Astrocyte of the spinal cord (primary cell): ENCODE measurements at places on chromosomes 5 and 9.

GRCh38 chr9:16729651-16730050 lies 140.8 kb downstream of the BNC2 start:
- DNase-seq = no peak

- DNase-seq = peak; percentile 34
Observed at GRCh38 chr5:154794525-154795234, 39.5 kb downstream of the LARP1 start.

DNA sequence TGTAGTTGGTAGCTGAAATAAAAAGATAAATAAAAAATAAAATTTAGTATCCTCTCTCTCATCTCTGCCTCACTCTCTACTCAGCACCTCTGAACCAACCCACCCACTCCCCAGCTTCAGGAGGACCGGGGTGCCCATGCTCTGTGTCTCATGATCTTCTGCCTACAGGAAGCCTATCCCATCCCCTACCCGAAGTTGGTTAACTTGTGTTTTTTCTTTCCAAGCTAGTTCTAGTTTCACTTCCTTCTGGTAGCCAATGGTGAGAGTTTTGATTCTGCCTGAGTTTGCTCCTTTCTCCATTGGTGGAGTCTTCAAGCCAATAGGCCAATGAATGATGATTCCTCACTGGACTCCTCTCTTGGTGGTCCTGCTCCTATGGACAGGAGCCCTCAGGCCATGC lies 32.1 kb downstream of the SNX24 start:
- DNase-seq = no peak

DNA sequence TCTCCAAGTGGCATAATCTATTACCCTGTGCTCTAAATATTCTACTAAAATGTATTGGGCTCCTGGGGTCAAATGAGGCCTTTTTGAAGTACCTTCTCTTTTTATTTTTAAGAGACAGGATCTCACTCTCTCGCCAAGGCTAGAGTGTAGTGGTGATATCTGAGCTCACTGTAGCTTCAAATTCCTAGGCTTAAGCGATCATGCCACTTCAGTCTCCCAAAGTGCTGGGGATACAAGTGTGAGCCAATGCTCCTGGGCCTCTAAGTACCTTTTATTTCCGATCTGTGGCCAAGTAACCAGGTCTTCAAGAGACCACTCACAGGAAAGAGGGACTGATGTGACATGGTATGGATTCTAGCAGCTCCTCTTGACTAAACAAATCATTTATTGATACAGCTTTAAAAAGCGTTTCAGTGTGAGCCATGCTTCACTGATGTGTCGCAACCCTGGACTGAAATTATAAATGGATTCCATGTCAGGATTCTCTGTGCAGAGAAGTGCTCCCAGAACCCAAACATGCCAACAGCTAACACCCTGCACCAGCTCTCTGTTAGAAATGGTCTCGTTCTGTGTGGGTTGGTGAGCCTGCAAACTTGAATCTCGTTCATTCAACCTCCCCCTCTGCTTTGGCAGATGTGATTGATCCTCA lies 477.8 kb downstream of the HINT1 start:
- no peak for DNase-seq

DNA sequence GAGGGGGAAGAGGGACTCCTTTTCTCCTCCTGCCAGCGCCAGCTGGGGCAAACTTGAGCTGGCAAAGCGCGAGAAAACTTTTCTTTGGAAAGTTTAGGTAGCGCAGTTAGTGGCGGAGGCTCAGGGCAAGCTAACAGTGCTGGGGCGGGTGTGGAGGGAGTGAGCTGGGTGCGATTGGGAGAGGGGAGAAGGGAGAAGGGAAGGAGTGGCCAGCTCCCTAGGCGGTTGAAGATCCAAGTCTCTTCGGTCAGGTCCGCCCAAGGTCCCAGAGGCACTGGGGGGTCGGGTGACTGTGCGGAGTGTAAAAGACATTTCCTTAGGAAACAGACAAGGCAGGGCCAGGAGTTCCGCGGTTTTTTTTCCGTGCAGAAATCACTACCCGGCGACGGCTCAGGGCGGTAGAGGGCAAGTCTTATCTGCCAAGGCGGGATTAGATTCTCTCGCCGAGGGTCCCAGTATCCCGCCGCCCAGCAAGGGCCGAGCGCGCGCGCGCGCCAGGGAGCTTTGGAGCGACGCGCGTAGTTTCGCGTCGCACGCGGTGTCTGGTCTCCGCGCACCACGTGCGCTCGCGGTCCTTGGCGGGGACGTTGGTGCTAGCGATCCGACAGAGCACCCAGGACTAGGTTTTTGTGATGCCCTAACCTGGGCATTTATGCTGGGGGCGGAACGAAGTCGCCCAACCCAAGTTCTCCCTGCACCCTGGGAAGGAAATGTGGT lies 33.6 kb upstream of the NFIB start:
- DNase-seq = peak; percentile 50

DNA sequence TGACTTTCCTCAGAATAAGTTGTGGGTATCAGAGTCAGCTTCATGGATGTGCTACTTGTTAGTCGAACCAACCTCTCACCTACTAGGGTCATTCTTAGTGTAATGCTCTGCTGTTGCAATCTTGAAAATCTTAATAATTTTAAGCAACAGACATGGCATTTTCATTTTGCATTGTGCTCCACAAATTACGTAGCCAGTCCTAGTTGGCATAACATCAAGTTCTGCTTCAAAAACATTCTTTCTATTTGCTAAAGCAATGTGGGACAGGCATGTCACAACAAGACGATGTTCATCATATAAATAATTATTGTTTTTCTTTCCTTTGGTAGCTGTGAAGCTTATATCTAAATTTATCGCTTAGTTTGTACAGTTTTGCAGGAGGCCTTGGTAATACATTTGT lies 39.3 kb upstream of the CDH12 start:
- no peak for DNase-seq

DNA sequence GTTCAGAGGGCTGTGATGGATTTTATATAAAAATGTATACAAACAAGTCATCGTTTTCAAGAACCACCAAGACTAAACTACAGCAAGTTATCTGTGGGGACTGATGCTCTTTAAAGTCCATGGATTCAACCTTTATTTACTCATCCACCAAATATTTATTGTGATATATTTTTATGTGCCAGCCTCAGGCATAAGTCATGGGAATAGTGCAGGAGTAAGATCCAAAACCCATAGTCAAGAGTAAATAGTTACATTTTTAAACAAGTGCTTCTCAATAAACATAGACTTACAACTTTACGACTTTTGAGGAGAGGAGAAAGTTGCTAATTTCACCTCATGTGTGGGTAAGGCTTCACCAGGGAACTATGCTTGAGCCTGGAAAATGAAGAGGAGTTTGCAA lies 24.6 kb downstream of the MACIR start:
- DNase-seq = no peak

DNA sequence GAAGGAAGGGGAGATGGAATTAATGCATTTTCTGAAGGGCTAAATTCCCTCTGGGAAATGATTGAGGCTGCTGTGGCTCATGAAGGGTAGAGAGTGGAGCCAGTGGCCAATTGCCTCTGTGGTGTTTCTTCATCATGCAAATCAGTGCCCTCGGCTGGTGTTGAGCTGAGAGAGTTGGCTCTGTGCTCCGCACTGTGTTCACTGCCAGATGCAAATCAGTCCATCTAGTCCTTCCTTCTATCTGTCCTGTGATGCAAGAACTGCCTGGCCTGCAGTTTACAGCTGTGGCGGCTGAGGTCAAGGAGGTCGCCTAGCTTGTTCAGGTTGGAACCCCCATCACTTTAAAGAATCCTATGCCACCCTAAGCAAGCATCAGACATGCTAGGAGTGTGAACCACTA lies 6.0 kb downstream of the TMEM171 start:
- DNase-seq = no peak

- DNase-seq = no peak
Observed at GRCh38 chr5:1963358-1963757, 80.6 kb upstream of the IRX4 start.

DNA sequence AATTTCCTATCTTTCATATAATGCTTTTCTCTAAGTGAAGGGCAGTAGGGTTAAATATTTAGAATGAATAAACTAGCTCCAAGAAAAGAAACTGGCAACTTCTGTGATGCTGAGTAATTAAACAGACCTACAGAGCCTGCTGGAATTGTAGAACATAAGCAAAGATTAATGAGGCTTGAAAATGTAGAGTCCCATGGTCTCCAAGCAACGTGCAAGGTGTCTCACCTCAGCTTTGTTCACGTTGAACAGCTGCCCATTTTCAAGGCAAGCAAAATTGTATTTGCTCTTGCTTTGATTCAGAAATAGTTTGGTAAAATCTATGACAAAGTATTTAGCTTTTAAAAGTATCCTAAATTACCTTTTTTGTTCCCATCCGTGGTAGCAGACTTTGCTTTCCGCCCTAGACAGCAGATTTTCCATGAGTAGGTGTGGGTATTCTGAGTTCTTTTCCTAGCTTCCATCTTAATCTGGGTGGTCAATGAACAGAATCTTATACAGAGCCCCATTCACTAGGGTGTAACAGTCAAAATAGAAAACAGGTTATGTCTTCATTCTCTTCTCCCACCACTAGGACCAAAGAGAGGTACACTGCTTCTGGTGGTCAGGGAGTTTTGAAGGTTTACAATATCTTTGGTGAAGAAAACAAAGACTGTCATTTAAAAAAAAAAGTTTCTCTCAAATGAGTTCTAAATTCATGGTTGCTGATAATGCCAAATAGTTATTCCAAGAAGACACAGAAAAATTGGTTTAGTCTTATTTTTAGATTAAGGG lies 52.1 kb upstream of the TYRP1 start:
- no peak for DNase-seq

- DNase-seq = peak; percentile 11
Observed at GRCh38 chr9:27053369-27054022, 48.0 kb upstream of the LRRC19 start.
